AG10803 (cell line): ENCODE measurements at places on chromosomes 3 and 15.

GRCh38 chr15:83262594-83263315 is 21.7 kb downstream of the BNC1 start:
- no peak for DNase-seq

GRCh38 chr3:21390856-21391255 is 360.2 kb downstream of the ZNF385D start:
- DNase-seq = peak; percentile 83

DNA sequence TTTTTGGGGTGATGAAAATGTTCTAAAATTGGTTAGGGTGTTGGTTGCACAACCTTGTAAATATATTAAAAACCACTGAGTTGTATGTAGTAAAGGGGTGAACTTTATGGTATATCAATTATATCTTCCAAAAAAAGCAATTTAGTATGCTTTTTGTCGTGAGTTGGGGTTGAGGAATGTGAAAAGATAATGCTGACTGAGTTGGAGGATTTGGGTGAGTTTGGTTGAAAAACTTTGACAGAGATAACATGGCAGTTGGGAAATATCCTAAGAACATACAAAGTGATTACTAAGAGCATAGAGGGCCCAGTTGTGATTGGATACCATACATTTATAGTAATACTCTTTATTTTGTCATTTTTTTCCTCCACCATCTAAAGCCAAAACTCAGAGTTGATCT is 33.6 kb downstream of the HMG20A start:
- no peak for DNase-seq

- DNase-seq = no peak
These were observed 8.4 kb downstream of the GATA2 start for GRCh38 chr3:128484404-128485281.

DNA sequence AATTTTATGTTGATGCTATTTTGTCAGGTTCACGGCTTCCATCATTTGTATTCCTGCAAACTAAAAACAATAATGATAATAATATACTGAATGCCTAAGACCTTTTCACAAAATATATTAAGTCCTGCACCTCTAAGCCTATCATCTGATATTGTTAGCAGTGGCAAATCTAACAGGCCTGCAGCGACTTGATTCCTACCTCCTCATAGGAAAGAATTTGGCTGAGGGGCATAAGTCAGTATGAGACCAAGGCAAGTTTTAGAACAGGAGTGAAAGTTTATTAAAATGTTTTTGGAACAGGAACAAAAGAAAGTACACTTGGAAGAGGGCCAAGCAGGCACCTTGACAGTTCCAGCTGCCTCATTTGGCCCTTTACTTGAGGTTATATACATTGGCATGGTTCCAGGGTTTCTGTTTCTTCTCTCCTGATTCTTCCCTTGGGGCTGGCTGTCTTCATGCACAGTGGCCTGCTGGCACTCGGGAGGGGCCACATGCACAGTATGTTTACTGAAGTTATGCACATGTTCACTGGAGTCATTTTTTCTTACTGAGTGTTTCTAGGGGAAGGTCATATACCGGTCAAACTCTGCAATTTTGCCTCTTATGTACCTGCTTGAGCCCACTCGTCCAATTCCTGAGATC is 418.1 kb downstream of the EPHA6 start:
- no peak for DNase-seq
